ENCODE measurements at places on chromosomes 5 and 9.

DNA sequence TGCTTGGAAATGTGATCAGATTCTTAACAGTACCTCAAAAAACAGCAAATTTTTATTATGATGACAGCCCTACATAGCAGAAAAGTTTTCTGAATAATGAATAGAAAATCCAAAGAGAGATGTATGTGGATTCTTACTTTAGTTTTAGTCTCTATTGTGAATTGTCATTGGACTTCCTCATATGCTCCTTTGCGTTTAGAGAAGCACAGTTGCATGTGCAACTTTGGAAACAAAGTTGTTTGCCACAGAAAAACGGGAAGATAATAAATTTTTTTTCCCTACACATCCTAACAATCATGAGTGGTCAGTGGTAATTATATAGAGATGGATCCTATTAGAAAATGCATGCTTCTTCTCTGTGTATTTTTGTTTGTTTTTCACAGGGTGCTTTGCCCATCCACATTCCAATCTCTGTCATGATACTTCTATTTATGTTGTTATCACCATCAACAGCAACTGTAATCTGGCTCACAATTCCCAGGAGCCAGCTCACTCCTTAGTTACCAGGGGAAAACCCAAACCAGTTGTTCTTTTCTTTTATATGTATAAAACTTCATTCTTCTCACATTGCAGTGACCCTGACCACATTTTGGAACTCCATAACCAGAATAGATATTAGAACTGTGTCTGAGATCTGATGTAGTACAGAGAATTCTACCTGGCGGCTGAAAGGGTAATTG, 118.7 kb downstream of the NDUFS4 start:
- DNase-seq: peak; percentile 58

DNA sequence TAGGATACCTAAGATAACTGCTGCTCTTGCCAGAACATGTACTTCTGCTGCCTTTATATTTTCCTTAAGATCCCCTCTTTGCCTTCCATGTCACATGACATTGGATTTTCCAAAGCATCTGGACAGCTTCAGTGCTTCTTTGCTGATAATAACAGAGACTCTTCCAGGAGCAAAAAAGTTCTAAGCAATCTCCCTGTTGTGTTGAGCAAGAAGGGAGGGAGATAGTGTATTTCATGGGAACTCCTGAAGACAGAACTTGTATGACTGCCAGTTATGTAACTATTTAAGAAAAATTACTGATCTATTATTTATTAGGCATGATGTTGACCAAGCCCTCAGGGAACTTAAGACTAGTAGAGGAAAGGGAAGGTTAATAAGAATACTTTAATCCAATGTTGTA, 454.7 kb downstream of the SPATA31D1 start:
- DNase-seq: no peak

GRCh38 chr5:101473483-101473882, 570.4 kb upstream of the ST8SIA4 start:
- DNase-seq: peak; percentile 1

DNA sequence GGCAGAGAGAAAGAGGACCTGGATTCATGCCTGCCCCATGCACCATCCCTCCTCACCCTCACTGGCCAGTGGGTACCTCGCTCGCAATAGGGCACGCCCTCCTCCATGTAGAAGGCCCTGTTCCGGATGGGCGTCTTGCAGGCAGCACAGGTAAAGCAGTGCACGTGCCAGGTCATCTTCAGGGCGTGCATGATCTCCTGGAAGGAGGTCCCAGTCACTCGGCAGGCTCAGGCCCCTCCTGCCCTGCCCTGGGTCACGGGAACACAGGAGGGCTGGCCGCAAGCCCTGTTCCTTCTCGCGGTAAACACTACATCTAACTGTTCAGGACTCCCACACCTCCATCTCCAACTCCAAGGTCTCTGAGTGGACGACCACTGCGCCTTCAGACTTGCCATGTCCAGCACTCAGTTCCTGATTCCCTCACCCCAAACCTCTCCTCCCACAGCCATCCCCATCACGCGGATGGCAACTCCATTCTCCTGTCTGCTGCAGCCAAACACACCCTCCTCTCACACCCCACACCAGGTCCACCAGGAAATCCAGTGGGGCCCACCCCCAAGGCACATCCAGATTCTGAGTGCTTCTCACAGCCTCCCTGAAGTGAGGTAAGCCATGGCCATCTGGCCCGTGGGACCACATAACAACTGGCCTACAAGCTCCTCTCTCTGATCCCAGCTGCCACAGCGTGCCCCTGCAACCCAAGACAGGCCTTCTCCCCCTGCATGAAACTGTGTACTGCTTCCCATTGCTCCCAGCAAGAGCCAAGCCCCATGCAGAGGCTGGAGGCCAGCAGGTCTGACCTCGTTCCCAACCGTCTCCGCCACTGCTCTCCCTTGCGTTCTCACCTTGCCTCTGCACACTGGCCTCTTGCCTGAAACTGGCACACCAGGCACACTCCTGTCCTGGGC, 10.8 kb upstream of the DBN1 start:
- DNase-seq: peak; percentile 50

DNA sequence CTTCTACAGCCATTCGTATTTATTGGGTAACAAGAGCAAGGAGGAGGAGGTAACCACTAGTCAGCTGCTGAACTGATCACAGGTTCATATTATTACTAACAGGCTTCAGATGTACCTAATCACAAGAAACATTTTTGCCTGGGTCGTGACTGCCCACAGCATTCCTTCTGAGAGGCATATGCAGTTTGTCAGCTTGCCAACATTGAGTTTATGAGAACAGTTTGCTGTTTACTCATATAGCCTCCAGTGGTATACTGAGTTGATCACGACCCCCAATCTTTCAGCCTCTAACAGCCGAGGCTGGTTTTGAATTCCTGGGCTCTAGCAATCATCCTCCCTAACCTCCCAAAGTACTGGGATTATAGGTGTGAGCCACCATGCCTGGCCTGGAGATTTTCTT, 693.6 kb downstream of the TLE1 start:
- peak; percentile 83 for DNase-seq

- peak; percentile 89 for DNase-seq
Observed at GRCh38 chr5:179765400-179765799, 28.4 kb upstream of the LTC4S start.

DNA sequence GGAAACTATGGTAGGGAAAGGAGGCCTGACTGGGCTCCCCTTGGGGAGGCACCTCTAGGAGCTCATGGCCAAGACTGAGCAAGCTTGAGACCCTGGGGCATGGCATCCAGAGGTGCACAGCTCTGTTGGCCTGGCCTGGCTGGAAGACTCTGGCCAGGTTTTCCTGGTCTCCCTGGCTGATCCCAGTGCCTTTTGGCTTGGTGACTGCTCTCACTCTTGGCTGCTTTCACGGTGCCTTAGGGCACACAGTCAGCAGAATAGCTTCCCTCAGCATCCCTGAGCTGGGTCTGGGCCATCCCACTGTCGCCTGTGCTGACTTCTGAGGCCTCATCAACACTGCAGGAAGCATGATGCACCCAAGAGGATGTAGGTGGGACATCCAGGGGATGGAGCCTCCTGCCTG, 13.4 kb upstream of the DELE1 start:
- DNase-seq: no peak

DNA sequence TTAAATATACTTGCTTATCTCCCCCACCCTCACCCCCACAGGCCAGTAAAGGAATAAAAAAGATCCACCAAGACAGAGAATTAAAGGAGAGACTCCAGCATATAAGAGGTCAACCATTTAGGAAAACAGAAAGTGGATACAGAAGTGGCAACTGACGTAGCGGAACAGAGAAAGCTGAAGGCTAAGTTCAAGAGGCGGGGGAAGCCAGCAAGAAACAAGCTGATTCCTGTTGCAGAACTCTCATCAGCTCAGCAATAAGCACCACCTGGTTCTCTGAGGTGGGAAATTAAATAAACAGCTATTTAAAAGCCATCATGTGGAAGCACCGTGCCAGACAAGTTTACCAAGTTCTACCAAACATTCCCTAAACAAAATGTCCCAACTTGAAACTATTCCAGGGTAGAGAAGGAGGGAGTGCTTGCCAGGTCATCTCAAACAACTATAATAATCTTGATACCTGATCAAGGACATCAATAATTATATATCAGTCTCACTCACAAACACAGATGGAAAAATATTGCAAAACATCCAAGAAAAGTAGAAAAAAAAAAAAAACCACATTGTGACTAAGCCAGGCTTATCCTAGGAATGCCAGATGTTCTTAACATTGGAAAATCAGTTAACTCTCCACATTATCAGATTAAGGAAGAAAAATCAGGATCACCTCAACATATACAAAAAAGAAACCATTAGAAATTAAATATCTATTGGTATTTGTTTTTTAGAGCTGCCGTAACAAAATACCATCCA, 7.3 kb upstream of the ARL15 start:
- no peak for DNase-seq

GRCh38 chr5:38725371-38725865, 120.4 kb upstream of the OSMR start:
- DNase-seq: peak; percentile 29

All from choroid plexus epithelial cell (primary cell).